Stimulated activated CD4-positive, alpha-beta T cell treated with anti-CD3 and anti-CD28 coated beads, Interleukin-1b, Interleukin-23, amount 100 ng/mL, for 48 hours (primary cell): ENCODE measurements at places on chromosomes 16 and 17.
A peak's percentile ranks its signal among the peaks of the same experiment; 100 is the strongest.

GRCh38 chr17:74971842-74972106 lies 785 bp downstream of the HID1 start:
- no peak for DNase-seq

DNA sequence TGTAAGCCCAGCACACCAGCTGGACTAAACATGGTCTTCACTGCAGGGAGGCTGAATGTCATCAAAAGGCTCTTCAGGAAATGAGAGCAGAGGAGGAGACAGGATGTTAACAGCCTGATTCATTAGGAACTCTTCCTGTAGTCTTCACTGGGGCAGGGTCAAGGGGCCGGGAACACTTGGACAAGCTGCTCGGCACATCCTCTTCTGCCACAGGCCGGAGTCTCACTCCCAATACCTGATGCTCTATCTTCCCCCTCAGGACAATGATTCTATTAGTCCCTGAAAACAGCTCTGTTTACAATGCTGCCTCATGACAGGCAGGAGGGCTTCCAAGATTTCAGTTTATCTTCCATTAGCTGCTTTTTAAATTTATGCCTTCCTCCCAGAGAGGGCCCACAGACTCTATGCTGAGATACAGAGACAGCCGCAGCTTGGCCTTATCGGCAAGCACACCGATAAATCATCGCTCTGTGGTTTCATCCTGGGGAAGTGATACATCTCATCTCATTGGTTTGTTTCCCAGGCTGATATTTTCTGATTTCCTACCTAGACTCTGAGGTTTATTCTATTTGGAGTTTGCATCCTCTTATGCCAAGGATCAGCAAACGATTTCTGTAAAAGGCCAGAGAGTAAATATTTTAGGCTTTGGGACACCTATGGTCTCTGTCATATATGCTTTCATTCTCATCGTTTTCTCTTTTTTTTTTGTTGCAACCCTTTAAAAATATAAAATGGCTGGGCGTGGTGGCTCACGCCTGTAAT lies 214.0 kb upstream of the ASIC2 start:
- DNase-seq = no peak

DNA sequence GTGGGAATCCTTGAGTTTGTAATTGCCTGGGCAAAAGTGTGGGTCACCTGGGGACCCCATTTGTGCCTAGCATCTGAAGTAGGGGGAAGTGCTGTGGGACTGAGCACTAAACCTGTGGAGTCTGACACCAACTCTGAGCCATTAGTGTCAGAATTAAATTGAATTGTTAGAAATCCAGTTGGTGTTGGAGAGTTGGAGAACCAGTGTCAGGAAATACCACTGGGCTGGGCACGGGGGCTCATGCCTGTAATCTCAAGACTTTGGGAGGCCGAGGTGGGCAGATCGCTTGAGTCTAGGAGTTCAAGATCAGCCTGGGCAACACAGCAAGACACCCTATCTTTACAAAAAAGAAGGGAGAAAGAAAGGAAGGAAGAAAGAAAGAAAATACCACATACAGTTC lies 67.5 kb upstream of the BRD7 start:
- no peak for DNase-seq

DNA sequence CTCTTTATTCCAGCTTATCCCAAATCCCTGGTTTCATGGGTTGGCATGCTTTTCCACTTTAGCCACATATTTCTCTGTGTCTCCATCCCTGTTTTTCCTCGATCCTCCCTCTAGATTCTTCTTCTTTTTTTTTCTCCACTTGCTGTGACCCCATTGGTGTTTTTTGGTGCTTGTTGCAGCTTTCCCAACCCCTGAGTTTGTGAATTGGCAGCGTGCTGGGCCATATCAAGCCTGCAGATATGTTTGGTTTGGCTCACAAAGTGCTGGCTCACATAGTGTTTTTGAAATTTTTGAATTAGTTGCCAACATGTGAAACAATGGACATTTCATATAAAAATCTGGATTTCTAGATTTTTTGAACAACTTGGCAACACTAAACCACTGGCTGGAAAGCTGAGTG lies 8.8 kb downstream of the GPR139 start:
- DNase-seq = no peak

- DNase-seq = no peak
These were observed 32.4 kb downstream of the CCL4 start for GRCh38 chr17:36136036-36136435.

DNA sequence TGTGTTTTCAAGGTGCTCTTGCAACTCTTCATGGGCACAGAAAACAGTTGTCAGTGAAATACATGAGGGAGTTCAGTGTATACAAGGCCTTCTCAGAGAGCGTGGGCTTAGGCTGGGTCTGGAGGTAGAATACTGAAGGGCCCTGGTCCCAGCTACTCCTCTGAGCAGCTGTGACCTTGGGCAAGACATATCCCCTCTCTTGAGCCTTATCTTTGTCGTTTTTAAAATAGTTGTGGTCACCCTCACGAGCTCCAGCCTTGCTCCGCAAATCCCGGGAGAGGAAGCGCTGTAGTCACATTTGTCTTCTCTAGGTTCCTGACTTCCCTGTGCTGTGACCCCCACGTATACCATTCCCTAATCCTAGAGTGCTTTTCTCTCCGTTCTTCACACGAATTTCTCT lies 3.6 kb downstream of the ZNRF1 start:
- DNase-seq = no peak

- no peak for DNase-seq
These were observed 53.4 kb downstream of the ASIC2 start for GRCh38 chr17:33239702-33240101.

GRCh38 chr17:79116575-79117368 lies 42.1 kb downstream of the ENGASE start:
- no peak for DNase-seq

DNA sequence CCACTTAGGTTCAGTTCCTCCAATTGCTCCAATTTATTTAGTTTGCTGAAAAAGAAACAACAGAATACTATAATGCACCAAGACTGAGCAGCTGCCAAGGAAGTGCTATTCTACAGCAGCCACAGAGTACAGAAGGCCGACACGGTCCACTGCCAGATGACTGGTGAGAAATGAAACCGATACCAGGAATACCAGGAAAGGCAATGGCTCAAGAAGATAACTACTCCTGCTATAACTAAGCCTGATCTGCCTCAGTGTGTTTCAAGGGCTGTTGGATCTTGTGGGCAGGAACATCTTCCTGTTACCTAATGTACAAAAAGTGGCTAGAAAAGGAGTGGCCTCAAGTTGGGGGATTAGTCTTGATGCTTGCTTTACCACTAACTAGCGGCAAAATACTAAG lies 32.8 kb downstream of the MARVELD3 start:
- no peak for DNase-seq

- DNase-seq = no peak
These were observed 187.4 kb upstream of the MYOCD start for GRCh38 chr17:12478311-12478710.

DNA sequence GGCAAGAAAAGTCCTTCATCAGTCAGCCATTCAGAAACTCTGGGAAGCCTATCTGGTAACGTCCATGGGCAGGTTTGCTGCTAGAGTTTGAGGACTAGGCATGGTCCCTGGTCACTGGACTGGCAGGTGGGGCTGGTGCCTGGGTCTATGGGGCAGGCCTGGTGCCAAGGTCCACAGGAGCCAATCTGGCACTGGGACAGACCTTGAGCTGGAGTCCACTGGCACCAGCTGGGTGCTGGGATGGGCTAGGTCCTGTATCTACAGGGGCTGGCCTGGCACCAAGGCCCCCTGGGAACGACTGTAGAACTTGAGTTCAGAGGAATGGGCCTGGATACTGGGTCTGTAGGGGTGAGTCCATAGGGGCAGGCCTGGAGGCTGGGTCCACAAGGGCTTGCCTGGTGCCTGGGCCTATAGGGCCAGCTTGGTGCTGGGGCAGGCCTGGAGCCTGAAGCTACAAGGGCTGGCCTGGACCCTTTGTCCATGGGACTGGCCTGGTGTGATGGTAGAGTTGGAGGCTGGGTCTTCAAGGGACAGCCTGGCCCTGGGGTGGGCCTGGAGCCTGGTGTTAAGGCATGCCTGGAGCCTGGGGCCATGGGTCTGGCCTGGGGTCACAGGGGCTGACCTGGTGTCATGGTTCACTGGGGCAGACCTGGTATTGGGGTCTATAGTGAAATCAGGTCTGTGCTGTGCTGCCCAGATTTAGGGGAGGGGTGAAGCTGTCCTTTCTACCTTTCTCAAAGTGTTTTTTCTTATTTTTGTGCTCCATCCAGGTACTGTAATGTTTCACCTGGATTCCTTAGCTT lies 30.5 kb upstream of the NKD1 start:
- DNase-seq = no peak

GRCh38 chr16:49556606-49557446 lies 183.2 kb downstream of the C16orf78 start:
- DNase-seq = no peak

DNA sequence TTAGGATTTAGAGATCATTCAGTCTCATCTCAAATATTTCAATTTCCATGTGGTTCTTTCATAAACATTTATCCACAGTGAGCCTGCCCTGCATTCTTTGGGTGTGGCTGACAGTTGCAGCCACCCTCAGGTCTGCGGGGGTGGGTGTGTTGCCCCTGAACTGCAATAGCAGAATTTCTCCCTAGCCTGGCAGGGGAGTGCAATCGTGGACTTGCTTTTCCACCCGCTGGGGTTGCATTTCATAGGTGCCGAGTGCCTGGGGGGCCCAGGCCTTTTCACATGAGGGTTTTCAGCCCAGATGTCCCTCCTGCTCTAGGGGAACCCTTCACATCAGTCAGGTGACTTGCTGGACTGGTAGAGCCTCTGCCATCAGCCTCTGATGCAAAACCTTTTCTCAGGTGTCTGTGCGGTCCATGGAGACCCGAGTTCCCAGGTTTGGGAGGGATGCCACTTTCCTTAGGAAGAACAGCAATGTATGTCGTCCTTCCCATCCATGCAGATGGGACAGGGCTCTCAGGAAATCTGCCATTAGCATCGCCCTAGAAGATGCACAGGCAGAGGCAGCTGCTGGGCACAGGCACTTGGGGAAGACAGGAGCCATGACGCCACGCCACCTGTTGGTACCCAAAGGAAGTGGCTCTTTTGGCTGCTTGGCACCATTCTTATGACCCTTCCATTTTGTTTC lies 2.4 kb upstream of the USP36 start:
- peak; percentile 62 for DNase-seq

DNA sequence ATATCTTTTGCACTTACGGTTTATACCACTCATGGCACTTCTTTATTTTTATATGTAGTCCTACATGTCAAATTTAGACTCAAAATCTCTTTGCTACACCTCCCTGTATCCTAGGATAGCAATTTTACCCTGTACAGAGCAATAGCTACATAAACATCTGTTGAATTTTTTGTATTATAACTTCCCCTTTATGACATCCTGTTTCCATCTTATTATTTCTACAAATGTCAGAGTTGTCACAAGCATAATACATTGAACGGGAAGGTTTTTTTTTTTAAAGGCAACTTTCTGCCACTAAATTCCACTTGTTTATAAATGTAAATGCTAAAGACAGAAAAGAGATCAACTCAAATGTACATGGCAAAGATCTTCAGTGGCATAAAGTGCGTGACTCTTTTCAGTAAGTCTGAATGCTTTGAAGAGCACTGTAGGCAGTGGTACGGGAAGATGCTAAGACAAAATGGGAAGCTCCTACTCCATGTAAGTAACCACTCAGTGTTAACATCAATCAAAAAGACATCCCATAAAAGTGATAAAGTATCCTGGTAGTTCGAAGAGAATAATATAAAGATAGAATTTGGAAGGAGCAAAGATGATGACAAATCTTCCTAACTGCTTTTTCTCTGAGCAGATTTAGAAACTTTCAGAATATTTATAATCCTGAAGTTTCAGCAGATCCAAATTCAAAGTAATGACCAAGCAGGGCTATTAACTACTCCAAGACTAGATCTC lies 26.8 kb downstream of the GNA13 start:
- no peak for DNase-seq

GRCh38 chr17:81483085-81483861 lies 29.3 kb downstream of the ACTG1 start:
- no peak for DNase-seq

GRCh38 chr17:76706817-76707216 lies 3.9 kb downstream of the MXRA7 start:
- no peak for DNase-seq

GRCh38 chr17:61904094-61904710 lies 23.6 kb downstream of the INTS2 start:
- peak; percentile 23 for DNase-seq

DNA sequence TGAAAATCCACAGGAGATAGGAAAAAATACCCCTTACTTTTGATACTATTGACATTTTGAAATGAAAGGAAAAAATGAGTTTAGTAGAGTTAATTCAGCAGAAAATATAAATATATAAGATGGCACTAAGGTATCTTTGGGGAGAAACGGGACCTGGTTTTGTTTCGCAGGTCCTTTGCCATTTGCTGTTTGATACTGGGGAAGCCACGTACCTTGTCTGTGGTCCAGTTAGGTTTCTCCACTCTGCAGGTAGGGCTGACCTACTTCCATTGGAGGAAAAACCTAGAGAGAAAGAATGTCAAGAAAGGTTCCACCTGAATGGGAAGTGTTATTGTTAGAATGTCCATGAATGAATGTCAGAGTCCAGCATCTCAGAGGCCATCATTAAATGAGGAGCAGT lies 48.1 kb downstream of the HLF start:
- no peak for DNase-seq

- no peak for DNase-seq
These were observed 23.8 kb downstream of the C17orf100 start for GRCh38 chr17:6675201-6675825.

DNA sequence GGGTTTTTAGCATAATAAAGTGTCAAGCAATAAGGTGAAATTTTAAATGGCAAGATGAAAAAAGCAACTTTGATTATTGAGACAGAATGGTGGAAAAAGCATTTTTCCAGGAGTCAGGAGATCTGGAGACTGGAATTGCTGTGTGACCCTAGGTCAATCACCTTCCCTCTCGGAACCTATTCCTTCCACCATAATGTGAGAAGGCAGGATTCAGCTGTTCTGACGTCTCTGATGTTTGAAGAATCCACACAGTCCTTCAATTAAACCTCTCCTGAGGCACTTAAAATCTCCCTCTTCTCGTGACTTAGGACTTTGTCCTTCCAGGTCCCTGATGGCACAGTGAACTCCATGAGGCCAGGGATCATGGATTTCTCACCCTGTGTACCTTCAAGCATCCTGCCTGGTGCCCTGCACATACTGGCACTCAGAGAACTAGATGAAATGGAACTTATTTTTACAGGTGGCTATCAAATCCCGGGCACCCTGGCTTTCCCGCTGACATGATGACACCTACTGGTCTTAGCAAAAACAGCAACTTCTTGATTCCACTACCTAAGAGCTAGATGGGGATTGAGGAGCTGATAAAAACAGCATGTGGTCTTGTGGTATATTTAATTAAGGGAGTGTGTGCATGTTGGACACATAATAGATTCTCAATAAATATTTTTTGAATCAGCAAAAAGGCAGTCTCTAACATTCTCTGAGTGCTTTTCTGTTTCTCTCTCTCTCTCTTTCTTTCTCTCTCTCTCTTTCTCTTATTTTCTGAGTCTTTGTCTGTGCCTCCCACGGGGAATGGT lies 2.3 kb upstream of the CCDC182 start:
- peak; percentile 32 for DNase-seq

DNA sequence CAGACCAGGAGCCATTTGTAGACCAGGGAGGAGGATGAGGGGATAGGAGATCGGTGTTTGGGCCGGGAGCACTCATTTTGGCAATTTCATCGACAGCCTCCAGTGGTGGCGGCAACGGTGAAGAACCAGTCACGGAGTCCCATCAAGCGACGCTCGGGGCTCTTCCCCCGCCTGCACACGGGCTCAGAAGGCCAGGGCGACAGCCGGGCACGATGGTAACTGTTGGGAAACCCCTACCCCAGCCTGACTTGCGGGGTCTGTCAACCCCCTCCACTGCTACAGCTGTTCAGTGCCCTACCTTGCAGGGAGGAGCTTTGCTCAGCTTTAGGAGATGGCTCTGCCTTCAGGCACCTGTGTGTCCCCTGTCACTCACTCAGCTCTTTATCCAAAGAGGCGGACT lies 43.0 kb downstream of the OR1D5 start:
- DNase-seq = no peak

GRCh38 chr16:1439058-1439698 lies 5.2 kb downstream of the CCDC154 start:
- DNase-seq = no peak
